ENCODE measurements at places on chromosomes 12 and 14. TPM values are rescaled to one million over a fixed set of nuclear protein-coding genes. Genes with fewer than 3 reads are reported as not detected.

The KRT2 gene
- not detected for total RNA-seq

The FGF6 gene
- not detected for total RNA-seq

The TMEM52B gene
- total RNA-seq, result not detected

The IL31 gene
- total RNA-seq, result not detected

The MYG1 gene
- 38.8 TPM for total RNA-seq

The ACOT6 gene
- total RNA-seq, result 0.16 TPM

The CYP27B1 gene
- 1.2 TPM for total RNA-seq

The ZFHX2 gene
- 0.12 TPM for total RNA-seq

The HAL gene
- total RNA-seq, result 0.12 TPM

The ANAPC5 gene
- 134 TPM for total RNA-seq

The NKX2-8 gene
- total RNA-seq, result not detected

The WDHD1 gene
- total RNA-seq, result 5.2 TPM

The NRL gene
- 1.8 TPM for total RNA-seq

The CD163 gene
- total RNA-seq, result 0.24 TPM

The PLEK2 gene
- total RNA-seq, result 2.6 TPM

The NUBPL gene
- total RNA-seq, result 11.9 TPM

The AMN gene
- 0.16 TPM for total RNA-seq

The KCNMB4 gene
- 2.6 TPM for total RNA-seq

The ATF1 gene
- 34.7 TPM for total RNA-seq

The SLCO1B1 gene
- total RNA-seq, result not detected

The RFC5 gene
- 8.1 TPM for total RNA-seq

The CFAP251 gene
- total RNA-seq, result 4.0 TPM

The C12orf56 gene
- total RNA-seq, result 0.49 TPM

The FAM222A gene
- total RNA-seq, result 0.16 TPM

The TMEM179 gene
- total RNA-seq, result not detected

The DTX3 gene
- 21.3 TPM for total RNA-seq

The GPR84 gene
- 0.16 TPM for total RNA-seq

The SLC17A8 gene
- total RNA-seq, result not detected

The YARS2 gene
- total RNA-seq, result 20.3 TPM

The LHX5 gene
- not detected for total RNA-seq

The ANP32D gene
- total RNA-seq, result not detected

The SGPP1 gene
- total RNA-seq, result 39.0 TPM

The SNRNP35 gene
- 12.3 TPM for total RNA-seq

The SYT1 gene
- total RNA-seq, result 0.85 TPM

The ESR2 gene
- total RNA-seq, result 0.12 TPM

The UNC79 gene
- total RNA-seq, result 0.12 TPM

The KCNC2 gene
- not detected for total RNA-seq

The CPNE6 gene
- total RNA-seq, result not detected

The ART4 gene
- total RNA-seq, result not detected

The GALNT9 gene
- not detected for total RNA-seq

The CS gene
- total RNA-seq, result 105 TPM

The DPPA3 gene
- total RNA-seq, result not detected

The PLBD2 gene
- 58.2 TPM for total RNA-seq

The CDH24 gene
- 2.7 TPM for total RNA-seq

The APOLD1 gene
- total RNA-seq, result 5.1 TPM

The POTEG gene
- not detected for total RNA-seq

The PTCSC3 gene
- total RNA-seq, result not detected

The PTHLH gene
- total RNA-seq, result 0.12 TPM

The PLEKHG7 gene
- not detected for total RNA-seq

The SCNN1A gene
- total RNA-seq, result 0.85 TPM

The EFS gene
- total RNA-seq, result 28.9 TPM

The WSCD2 gene
- total RNA-seq, result not detected

The BDKRB2 gene
- total RNA-seq, result 3.5 TPM

The GALNT8 gene
- total RNA-seq, result not detected

The FGD6 gene
- 21.3 TPM for total RNA-seq
